ENCODE measurements at places on chromosomes 7 and 10. TPM values are rescaled to one million over a fixed set of nuclear protein-coding genes. Genes with fewer than 3 reads are reported as not detected.

The CUZD1 gene
- total RNA-seq: 0.35 TPM

DNA sequence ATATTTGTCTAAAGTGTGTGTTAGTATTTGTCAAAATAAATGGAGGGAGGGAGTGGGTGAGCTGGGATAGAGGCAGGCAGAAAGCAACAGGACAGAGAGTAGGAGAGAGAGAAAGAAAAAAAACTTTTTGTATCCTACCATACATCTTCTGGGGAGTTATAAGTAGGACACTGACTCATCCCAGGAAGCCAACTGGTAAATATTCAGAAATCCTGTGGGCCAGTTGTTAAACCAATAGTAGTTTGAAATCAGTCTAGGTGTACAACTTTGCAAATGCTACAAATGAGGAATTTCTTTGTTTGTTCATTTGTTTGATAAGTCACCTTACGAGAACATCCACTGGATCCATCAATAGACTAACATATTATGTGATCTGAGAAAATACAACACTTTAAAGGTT, 980.9 kb downstream of the GATA3 start:
- DNase-seq: no peak

DNA sequence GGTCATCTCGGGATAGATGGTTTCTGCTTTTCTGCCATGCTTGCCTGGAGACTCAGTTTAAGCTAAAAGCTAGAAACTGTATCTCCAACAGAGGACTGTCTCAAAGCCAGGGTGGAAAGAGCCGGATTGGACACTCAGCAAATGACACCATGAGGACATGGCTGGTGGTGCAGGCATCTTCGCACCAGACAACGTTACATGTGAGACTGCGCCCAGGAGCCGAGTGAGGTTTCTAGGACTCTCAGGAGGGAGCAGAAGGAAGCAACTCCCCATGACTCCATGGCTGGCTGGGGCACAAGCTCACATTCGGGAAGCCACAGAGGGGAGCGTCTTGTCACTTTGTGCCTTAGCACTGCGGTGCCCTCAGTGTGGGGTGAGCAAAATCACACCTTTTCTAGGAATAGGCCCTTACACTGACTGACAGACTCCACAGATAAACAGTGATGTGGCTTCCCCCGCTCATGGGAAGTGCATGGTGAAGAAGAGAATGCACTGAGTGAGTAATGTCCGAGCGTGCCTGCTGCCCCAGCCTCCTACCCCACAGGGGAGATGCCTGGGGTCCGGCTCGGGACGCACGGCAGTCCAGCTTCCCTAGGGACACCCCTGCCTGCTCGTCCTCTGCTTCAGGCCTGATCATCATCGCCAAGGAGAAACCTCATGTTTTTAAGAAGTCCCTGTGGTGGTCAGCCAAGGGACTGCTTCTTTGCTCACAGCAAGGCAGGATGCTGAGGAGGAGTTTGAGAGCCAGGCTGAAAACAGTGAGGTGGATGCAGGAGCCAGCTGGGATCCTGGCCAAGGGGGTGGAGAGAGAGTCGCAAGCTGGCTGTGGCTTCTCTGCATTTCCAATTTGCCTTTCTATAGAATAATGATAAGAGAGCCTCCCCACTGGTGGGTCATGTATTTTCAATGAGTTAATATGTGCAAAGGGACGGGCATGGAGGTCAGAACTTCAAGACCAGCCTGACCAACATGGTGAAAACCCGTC, 52.2 kb upstream of the FXYD4 start:
- DNase-seq: no peak

GRCh38 chr10:131786756-131787605, 113.8 kb upstream of the PPP2R2D start:
- peak; percentile 2 for DNase-seq

DNA sequence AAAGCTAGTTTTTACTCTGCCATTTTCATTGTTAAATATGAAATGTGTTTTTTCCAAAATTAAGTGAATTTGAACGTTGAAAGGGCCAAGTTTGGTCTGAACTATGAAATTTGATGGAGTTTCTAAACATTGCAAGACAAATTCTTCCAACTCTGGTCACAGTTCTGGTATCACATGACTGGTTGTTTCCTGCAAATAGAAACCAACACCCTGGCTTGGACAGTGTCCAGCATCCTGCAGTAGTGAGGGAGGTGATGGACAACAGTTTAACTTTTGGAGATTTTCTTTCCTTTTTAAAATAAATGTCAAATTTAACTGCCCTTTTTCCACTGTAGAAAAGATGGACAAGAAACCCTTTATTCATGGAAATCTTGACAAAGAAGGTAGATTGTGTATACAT, 54.8 kb upstream of the AGBL3 start:
- no peak for DNase-seq

- DNase-seq: no peak
These were observed 280.2 kb upstream of the PHYHIPL start for GRCh38 chr10:58896229-58896628.

DNA sequence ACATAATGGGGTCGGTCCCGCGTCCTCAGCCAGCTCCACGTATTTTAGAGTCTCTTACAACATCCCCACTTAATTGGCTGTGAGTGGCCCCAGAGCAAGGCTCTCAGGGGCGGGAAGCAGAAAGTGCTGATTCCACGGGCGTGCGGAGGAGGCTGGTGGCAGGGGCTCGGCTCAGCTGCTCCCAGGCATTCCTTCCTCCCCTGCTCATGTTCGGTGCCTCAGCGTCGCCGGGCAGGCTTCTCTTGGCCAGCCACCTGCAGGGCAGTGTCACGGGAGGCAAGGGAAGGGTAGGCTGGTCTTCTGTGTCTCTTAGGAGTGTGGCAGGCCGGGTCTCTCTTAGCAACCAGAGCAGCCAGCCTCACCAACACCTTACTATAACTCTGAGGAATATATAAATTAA, 33.8 kb downstream of the IL15RA start:
- no peak for DNase-seq

The CDK13 gene
- total RNA-seq: 68.1 TPM

The IKZF1 gene
- total RNA-seq: not detected

The SEMA3E gene
- total RNA-seq: 1.2 TPM

- DNase-seq: no peak
These were observed 51.1 kb upstream of the PODXL start for GRCh38 chr7:131607291-131608115.

The EBF3 gene
- total RNA-seq: 2.0 TPM

- DNase-seq: no peak
These were observed 281.0 kb upstream of the PTER start for GRCh38 chr10:16155834-16156233.

The UNCX gene
- total RNA-seq: not detected

DNA sequence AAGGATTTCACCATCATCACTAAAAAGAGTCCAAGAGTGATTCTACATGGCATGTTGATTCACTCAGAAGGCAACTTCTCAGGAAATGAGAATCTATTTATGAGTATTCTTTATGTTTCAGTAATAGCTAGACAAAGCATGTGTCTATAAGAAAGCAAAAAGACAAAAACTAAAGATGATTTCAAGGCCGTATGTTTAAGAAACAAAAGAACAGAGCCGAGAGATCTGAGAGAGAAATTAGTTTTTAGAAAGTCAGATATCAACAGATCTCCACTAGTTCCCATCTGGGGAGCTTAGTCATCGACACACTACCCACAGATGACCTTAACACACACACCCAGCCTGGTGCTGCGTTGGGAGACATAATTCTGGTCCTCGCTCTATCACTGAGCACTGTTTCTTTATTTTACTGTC, 21.0 kb downstream of the PIP4K2A start:
- no peak for DNase-seq

DNA sequence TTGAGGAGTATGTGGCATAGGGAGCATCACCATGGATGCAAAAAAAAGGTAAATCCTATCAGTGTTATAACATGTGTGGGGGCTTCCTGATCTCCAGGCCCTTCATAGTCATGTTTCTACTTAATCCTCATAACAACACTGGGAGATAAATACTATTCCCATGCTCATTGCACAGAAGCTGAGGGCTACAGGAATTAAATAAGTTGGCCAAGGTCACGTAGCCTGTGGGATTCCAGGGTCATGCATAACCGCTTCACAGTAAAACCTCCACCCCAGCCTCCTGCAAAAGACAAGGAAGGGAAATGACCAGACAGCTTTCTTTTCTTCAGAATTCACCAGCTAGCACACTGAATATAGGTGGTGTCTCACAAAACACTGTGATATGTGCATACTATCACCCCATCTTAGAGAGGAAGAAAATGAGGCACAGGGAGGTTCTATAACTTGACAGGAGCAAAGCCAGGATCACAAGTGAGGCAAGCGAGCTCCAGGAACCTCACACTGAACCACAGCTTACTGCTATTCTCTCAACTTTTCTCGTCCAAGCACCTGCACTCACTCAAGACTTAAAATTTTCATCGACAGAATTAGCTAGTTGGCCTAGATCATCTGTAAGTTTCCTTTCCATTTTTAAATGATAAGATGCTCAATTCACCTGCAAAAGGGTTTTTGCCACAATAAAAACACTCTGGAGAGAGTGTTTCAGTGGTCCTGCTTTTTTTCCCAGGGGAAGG, 13.4 kb downstream of the JAZF1 start:
- no peak for DNase-seq

- DNase-seq: no peak
These were observed 436.3 kb upstream of the NPVF start for GRCh38 chr7:25664593-25664992.

- DNase-seq: no peak
These were observed 131.1 kb upstream of the SORCS3 start for GRCh38 chr10:104509981-104510380.

DNA sequence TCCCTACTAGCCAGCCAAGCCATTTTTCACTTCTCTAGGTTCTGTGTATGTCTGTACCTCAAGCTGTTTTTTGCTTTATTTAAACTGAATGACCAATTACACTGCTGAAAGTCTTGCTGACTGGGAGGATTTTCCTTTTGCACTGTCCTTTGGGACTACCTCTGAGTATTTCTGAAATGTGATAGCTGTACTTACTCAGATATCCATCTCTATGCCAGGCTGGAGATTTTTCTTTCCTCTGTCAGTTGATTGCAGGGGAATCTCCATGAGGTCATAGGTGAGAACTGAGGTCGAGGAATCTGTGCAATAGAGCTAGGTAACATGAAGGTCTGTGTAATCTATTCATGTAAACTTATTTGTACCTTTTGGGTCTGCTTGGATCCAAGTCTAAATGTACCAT, 38.9 kb upstream of the ANKRD1 start:
- no peak for DNase-seq

The PON3 gene
- total RNA-seq: not detected

DNA sequence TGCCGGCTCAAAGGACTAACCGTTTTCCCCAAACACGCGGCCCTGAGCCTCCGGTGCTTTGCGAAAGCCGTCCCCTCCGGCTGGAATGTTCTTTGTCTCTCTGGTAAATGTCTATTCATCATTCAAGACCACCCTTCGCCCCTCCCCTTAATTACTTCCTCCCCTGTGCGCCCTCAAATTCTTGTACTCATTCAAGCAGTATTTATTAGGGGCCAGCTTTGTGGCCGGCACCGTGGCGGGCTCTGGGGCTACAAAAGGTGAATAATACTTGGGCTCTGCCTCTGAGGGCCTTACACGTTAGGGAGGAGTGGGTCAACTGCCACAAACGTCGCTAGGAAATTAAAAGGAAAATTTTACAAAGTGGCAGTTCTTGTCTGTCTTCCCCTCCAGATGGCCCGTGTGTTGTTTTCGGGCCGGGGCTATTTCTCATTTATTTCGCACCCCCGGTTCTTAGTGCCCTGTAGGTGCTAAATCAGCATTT, 1.5 kb upstream of the MEST start:
- DNase-seq: no peak

DNA sequence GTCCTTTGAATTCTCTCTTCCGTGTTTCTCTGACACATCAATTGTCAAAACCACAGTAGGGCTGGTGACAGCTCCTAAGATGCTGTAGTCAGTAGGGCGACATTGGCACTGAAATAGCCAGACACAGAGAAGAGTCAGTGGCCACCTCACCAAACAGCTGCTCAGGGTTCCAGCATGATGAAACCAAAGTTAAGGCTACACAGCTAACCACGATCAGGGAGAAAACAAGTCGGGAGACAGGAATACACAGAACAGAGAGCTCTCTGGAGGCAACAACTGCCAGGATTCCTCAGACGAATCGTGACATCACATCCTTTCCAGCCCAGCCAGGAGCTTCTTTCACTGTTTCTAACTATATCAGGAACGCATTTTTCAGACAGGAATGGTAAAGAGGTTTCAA, 922.2 kb downstream of the SORCS1 start:
- no peak for DNase-seq

The CPSF4 gene
- 28.9 TPM for total RNA-seq

The NPC1L1 gene
- not detected for total RNA-seq

The ZNF777 gene
- 14.9 TPM for total RNA-seq

DNA sequence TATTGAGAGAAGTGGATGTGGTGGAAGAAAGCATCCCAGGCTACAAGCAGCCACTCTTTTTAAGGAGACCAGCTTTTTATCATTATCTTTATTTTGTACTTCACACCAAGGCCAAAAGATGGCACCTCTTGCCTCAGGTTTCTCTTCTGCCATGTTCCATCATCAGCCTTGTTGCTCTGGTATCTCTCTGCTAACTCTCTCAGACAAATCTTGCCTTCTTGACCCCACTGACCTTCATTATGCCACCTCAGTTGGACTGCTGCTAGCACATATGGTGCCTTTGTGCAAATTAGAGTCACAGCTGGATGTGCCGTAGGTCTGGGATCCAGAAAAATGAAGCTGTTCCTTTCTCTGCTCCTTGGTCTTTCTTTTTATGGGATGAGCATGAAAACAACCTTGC, 47.1 kb upstream of the DYNC1I1 start:
- no peak for DNase-seq

DNA sequence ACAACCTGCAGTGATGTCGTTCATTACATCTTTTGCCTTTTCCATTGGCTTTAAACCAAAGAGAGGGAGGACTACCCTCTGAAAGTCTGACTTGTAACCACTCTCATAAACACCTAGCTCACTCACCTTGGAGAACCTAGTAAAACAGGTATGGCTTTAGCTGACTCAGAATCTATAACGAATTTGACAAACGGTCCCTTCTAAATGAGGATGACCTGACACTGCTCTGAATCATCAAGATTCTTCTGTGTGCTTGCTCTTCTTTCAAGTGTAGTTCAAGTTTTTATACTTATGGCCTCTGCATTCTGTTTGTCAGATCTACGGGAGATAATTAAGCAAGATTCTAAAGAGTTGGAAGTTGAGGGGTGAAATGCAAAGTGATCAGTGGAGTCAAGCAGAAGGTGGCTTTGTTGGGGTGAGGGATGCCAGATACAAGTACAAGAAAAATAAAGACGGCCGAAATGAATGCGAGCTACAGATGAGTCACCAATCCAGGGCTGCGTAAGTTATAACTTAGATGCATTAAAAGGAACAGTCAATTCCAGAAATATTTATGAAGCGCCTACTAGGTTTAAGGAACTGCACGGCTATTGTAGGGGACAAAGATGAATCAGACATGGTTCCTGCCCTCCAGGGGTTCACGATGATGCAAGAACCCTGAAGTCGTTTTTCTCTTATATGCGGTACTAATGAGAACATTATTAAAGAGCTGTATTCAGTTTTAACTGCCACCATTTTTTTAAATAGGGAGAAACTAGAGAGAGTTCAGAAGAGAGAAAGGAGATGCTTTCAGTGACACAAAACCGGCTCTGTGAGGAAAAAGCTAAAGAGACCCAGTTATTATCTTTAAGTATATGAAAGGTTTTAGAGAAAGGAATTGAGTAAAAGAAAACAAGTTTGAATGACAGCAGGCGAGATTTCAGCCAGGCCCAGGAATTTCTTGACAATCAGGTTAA, 6.5 kb downstream of the HIPK2 start:
- DNase-seq: no peak

GRCh38 chr7:93981480-93981874, 22.7 kb downstream of the BET1 start:
- no peak for DNase-seq

The CCDC172 gene
- not detected for total RNA-seq
